ENCODE measurements at places on chromosomes 5 and 9.

DNA sequence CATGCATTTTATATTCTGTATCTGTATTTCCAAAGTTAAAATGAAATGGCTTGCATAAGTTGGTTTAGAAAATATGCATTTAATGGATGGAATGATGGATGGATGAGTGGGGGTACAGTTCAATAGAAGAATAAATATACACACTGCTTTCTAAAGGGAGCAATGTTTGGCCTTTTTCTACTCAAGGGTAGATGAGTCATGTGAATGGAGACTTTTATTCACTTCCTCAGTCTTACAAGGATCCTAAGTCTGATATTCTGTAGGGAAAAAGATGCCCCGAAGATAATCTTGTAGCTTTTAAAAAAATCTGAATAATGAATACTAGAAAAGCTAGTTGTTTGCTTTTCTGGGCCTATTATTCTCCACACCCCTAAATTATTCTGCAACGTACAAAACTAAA lies 2112.1 kb downstream of the MAT2B start:
- no peak for DNase-seq

DNA sequence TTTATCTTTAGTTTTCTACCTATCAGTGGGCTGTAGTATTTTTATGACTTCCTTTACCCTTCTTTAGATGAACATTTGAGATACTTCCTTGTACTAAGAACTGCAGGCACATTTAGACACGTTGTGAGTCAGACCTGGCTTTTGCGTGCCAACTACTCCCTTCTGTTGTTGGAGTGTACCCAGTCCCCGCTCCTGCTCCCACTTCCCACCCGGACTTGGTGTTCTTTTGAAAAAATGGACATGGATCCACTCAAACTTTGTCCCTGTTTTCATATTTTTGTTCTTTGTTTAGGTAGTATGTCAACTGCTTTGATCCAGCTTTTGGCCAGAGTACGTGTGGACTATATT lies 60.7 kb downstream of the PARP8 start:
- DNase-seq = no peak

GRCh38 chr5:31811210-31811609 lies 172.3 kb downstream of the PDZD2 start:
- DNase-seq = no peak

GRCh38 chr5:124952566-124952965 lies 206.1 kb upstream of the ZNF608 start:
- DNase-seq = no peak

- DNase-seq = no peak
Measured at GRCh38 chr5:37501152-37501551, 122.0 kb downstream of the WDR70 start.

- no peak for DNase-seq
Measured at GRCh38 chr9:24218656-24219055, 327.0 kb downstream of the IZUMO3 start.

GRCh38 chr5:171342362-171343111 lies 33.5 kb downstream of the TLX3 start:
- peak; percentile 34 for DNase-seq

All from NCI-H2029 (cell line).